ENCODE measurements at places on chromosomes 3 and 15.

DNA sequence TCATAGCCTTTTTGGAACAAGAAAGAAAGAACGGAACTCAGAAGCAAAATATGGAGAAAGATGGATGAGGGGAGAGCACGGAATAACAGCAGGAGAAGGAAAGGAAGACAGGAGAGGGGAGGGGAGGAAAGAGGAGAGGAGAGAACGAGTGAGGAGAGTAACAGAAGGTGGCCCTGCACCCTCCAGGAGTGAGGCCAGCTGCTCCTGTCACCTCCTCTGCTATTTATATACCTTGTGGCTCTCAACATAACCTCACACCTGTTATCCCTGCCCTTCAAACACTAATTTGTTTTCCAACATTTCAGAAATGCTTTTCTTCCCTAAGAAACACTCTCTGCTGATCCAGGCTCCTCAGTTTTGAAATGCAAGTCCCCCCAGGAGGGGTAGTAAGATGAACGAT, 53.4 kb upstream of the ATP2B2 start:
- no peak for DNase-seq

- DNase-seq, result no peak
Measured at GRCh38 chr3:11910971-11911531, 64.4 kb upstream of the TAMM41 start.

DNA sequence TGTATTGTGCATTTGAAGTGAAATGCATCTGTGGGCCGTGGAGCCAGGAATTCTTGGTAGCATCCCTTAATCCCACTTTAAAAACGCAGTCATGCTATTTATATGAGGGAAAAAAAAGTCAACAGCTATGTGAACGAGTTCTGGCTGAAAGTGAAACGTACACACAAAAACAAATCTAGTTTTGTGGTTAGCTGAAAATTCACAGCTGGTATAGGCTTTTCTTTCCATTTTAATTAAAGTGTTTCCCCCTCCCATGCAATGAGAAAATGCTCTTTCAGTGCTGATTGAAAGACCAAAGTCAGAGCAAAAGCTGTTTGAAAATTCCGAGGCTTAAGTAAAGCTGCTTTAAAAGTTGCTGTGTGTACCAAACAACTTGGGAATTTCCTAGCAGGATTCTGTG, 297.4 kb downstream of the PLCL2 start:
- DNase-seq, result no peak

- DNase-seq, result no peak
Measured at GRCh38 chr15:25711164-25711563, 152.0 kb downstream of the ATP10A start.

DNA sequence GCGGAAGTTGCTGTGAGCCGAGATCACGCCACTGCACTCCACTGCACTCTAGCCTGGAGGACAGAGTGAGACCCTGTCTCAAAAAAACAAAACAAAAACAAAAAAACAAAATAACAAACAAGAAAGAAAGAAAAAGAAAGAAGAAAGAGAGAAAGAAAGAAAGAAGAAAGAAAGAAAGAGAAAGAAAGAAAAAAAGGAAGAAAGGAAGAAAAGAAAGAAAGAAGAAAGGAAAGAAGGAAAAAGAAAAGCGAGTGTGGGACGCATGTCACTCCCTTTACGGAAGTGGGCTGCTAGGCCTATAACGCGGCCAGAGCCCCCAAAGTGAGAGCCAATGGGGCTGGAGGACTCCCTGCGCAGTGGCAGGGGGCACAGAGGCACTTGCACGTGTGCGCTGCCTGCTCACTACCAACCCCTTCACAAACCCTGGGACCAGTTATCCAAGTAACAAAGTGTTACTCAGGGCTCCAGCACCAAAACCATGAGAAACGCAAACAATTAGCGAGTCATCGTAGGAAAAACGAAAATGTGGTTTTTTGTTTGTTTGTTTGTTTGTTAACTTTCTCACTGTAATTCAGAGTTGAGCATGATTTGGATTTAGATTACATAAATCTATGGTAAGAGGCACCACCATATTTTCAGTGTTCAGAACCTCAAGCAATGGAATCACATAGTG, 40.8 kb upstream of the ATP1B3 start:
- DNase-seq, result no peak

Data from NCI-H146 (cell line).